Dermis microvascular lymphatic vessel endothelial cell (primary cell): ENCODE measurements at places on chromosomes 7 and 10.
A peak's percentile ranks its signal among the peaks of the same experiment; 100 is the strongest.

- DNase-seq, result no peak
Observed at GRCh38 chr7:255721-256361, 34.1 kb upstream of the FOXL3 start.

DNA sequence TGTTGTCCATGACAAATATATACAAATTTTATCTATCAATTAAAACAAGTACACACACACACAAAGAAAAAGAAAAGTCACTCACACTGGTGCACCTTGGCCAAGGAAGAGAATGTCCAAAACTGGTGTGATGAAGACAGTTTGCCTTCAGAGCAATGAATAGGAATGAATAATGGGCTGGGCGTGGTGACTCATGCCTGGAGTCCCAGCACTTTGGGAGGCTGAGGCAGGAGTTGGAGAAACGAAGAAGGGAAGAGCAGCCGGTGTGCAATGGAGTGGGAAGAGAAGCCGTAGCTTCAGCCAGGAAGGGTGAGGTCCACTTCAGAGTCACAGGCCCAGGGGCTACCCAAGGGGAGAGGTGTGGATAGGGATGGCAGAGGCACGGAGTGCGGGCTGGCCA lies 253.6 kb downstream of the CCSER2 start:
- no peak for DNase-seq

- no peak for DNase-seq
Observed at GRCh38 chr7:73366990-73367389, 39.0 kb downstream of the FKBP6 start.

GRCh38 chr10:11578802-11579255 lies 32.6 kb downstream of the USP6NL start:
- DNase-seq, result no peak

GRCh38 chr7:106793015-106793975 lies 71.8 kb upstream of the PIK3CG start:
- peak; percentile 21 for DNase-seq

DNA sequence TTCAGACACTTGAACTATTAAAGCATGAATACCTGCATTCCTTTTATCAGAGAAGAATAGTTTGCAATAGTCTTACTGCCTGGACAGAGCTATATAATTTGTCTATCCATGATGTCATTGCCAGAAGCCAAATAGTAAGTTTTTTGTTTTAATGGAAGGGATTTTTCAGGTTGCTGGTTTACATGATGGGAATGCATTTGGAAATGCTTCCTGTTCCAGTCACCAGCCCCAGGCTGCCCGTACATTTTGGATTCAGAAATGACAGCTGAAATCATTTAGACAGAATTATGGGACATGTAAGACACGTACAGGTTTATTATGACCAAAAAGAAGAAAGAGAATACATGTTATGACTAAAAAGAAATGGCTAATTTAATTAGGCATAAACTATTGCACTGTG lies 293.1 kb downstream of the CDK14 start:
- no peak for DNase-seq

- DNase-seq, result no peak
Observed at GRCh38 chr7:28095231-28095630, 85.4 kb downstream of the JAZF1 start.

DNA sequence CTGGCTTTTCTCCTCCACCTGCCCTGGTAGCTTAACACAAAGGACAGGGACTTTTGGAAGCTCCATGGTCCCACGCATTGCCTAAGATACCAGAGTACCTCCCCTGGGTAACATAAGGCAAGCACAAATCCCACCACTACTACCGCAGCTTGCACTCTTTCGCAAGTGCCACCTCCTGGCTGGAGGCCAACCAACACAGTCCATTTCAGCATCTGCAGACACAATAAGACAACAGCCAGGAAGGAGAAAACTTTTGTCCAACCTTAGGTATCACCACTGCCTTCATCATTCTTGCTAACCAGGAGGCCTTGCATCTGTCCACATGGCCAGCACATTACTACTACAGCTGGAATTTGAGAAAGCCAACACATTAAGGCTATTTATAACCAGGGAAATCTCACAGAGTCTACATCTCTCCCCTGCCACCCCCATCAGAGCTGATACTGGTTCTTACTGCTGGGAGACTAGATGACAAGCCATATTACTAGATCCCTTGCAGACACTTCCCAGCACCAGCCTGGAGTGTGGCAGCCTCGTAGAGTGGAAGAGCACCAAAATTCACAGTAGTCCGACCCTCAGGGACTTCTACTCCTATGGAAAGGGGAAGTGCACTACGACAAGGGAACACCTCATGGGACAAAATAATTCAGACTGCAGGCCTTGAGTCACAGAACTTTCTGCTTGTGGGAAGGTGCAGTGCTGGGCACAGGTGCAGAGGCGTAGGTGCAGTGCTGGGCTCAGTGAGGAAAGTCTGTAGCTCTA lies 39.8 kb upstream of the CDK13 start:
- no peak for DNase-seq

DNA sequence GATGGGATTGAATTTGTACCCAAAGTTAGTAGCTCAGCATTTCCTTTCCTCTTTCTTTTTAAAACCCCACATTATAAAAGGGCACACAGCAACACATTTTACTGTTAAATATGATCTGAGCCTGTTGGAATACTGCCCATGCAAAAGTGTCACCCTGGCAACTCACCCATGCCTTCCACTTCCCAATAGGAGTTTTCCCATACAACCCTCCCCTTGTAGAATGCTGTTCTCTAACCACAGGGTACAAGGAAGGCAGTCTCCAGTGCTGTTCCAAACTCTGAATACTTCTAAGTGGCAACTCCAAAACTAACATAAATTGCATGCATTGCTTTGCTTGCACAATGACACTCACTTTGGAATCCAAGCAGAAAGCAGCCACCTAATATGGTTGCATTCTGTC lies 60.8 kb downstream of the NRCAM start:
- no peak for DNase-seq
